Fibroblast of gingiva (primary cell): ENCODE measurements at places on chromosomes 2 and 18.

GRCh38 chr2:128501006-128501690 is 182.5 kb upstream of the HS6ST1 start:
- DNase-seq, result no peak

DNA sequence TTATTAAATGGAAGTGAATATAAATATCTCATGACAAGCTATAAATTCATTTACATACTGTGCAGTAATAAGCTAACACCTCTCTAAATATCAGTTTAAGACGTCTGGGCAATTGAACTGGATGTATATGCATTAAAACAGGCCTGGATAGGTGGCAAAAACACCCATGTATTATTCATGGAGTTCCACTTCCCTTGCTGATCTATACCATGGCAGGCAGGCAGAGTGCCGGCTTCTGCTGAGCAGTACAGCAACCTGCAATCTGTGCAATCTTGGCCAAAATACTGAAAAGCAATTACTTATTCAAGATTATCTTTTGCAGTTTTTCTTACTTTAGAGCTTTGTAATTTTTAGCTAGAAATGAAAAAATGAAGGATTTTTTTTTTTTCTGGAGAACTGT is 112.1 kb upstream of the PIEZO2 start:
- DNase-seq, result no peak

- DNase-seq, result no peak
Observed at GRCh38 chr2:96648306-96648930, 5.9 kb downstream of the FER1L5 start.

- DNase-seq, result no peak
Observed at GRCh38 chr2:199570934-199571333, 113.2 kb upstream of the SATB2 start.

DNA sequence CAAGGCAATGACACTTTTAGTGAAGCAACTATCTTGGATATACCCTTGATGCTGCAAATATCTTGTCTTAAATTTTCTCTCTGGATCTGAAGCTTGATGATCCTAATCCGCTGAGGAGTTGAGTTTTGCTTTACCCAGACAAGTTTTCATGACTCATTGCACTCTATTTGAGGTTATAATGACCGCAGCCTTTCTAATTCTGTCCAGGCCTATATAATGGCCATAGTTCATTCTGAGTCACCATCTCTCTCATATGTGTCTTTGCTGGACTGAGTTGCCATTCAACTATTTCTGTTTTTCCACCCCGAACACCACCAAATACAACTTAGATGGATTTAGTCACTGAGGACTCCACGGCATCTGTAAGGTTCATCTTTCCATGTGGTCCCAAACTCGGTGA is 802.1 kb upstream of the FAM98A start:
- no peak for DNase-seq

DNA sequence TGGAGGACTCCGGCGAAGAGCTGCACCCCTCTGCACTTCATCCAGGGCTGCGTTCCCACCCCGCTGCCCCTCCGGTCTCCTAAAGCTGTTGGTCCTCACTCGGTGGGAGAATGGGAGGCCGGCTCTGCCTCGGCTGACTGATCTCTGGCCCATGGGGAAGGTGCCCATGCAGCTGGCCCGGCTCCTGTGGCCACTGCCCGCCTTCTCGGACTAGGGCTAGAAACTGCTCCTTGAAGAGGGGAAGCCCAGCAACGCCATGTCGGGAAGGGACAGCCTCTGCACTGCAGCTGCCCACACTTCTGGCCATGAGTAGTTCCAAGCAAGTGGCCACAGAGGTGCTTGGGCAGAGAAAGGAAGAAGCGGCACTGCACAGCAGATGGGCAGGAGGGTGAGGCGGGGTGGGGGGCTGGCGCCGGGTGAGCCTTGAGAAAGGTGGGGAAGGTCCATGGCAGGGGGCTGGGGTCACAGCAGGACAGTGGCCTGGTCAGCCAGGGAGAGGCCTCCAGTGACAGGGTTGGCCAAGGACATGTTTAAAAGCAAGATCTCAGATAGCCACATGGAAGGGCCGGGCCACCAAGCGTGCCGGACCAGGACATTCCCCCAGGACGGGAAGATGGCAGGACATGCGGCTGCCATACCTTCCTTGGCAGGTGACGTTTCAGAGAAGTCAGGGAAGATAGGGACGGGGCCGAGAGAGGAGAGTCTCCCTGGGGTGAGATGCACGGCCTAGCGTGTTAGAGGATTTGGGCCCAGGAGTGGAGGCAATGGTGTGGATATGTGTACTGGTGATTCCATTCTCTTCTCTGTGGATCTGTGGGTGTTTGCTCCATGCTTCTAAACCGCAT is 158.8 kb upstream of the HDAC4 start:
- no peak for DNase-seq

DNA sequence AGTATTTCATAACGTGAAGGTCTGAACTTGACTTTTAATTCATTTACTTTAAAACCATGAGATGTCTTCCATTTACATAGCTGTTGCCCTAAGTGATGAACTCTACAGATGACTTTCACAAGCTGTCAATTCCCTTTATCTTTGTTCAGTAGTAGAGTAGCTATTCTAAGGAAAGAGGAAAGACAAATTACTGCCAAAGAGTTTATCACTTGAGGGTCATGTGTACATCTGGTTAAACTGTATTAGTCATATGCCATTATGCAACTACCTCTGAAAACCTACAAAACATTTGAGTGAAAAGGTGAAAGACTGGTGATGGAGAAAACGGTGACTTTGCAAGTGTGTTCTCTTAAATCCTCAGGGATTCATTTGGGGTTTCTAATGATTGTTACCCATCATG is 763.9 kb downstream of the TMEM182 start:
- no peak for DNase-seq

- no peak for DNase-seq
Observed at GRCh38 chr2:10830641-10831399, 18.2 kb upstream of the PDIA6 start.

- no peak for DNase-seq
Observed at GRCh38 chr2:153890576-153890975, 18.9 kb downstream of the GALNT13 start.
